ENCODE measurements at places on chromosomes 7 and 10.
A peak's percentile ranks its signal among the peaks of the same experiment; 100 is the strongest.

GRCh38 chr7:45701701-45702510 is 127.7 kb downstream of the ADCY1 start:
- no peak for DNase-seq

DNA sequence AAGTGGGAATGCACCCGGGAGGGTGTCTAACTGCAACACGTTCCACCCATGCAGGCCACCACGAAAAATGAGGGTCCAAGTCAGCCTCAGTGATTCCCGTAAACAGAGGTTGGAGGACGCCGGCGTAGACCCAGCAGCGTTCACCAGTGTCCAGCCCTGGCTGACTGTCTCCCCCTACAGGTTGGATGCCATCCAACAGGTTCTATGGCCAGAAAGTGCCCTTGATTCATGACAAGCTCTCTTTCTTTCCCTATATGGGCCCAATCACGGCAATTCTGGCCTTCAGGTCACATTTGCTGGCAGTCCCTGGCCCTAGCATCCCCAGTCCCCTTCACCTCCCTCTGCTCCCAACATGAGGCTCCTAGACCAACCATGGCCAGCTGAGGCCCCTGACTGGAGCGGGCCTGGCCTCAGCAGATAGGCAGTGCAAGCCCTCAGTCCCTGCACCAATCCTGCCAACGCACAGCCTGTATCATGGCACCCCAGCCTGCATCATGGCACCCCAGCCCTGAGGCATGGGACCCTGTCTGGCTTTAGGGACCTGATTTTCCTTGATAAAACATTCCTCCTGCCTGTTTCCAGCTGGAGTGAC is 227.4 kb downstream of the GRID1 start:
- DNase-seq = peak; percentile 38

DNA sequence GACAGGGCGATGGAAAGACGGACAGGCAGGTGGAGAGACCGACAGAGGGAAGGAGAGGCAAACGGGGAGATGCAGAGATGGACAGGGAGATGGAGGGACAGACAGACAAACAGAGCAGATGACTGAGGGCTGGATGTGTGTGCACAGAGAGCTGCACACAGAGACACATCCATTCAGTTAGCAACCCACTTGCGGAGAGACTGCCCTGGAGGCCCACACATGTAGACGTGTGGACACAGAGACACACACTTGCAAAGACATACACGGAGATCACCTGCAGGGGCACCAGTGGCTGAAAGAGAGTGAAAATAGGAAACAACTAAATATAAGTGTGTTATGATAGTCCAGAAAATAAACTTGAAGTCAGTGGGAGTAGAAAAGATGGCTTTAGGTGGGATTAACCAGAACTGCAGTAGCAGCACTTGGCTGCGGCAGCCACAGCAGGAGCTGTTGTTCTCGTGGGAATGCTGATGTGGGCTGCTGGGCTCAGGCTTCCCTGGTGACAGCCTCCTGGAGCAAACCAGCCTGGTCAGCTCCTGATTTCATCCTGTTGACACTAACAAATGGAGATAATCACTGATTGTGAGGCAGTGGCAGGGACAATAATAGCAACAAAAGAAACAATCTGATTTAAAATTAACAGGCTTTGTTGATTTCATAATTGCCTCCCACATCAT is 134.1 kb downstream of the CCNY start:
- no peak for DNase-seq

- DNase-seq = no peak
These were observed 69.8 kb downstream of the MAD1L1 start for GRCh38 chr7:2162959-2163358.

DNA sequence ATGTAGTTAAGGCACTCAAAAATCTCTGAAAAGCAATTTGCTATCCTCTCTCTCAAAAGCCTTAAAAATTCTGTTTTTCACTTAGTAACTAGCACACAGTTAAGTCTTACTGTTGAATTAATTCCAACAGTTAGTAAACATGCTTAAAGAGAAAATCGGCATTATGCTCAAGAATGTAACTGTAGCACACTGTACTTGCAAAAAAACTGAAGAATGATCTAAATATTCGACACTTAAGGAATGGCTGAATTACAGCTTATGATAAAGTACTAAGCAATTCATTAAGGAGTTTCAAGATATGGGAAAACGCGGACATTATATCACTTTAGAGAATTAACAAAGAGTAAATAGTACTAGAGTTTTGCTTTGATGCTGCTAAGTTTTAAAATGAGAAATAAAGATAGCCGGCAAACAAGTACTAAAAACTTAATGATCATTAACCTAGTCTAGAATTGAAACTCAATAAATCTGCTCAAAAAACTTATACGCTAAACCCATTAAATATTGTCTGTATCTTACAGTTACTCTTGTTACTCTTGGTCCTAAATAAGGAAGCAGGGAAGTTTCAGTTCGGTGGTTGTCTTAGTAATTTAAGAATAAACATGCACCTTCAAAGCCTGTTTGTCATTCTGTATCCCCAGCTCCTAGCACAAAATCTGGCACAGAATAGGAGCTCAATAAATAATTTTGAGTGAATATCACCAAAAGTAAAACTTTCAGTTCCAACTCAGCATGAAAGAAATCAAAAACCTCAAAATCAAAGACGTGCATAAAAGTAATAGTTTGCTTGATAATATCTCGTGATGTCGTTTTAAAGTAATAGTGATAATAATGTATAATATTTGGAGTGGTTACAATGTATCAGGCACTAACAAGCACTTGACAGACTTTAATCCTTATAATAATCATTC is 1.2 kb downstream of the TRDMT1 start:
- DNase-seq = peak; percentile 16

DNA sequence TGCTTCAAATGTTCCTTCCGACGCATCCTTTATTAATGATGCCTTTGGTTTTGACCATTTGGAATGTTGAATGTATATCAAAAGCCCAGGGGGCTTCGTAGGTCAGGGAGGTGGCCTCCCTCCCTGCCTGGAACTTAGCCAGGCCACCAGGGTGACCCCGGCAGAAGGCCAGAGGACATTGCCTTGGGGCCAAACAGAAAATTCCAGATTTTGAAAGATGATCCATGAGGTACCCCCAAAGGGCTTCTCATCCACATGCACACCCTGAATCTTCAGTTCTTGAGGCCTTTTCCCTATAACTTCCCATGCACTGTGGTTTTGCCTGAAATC is 171.7 kb downstream of the ADAM12 start:
- DNase-seq = no peak

DNA sequence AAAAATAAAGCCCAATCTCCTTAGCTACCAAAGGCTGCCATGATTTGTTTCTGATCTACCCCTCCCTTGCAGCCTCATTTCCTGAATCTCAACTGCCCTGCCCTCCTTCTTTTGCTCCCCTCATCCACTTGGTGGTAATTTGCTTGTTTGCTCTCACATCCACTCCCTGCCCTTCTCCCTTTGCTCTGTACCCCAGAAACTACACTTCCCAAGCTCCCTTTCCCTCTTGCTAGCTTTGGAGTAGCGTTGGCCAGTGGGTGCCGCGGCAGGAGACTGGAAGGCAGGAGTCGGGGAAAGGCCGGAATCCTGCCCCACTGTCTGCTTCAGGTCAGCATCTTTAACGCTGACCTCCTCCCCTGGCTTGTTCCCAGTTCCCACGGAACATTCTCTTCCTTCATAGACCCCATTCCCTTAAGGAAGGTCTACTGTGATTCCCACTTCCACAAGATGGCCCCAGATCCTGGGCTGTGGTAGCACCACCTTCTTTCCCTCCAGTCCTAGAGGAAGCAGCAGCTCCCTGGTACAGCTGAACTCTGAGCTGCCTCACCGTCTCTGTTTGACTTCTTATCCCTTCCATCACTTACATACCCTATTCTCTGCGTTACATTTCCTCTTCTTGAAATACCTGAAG is 79.1 kb downstream of the PIK3CG start:
- no peak for DNase-seq

DNA sequence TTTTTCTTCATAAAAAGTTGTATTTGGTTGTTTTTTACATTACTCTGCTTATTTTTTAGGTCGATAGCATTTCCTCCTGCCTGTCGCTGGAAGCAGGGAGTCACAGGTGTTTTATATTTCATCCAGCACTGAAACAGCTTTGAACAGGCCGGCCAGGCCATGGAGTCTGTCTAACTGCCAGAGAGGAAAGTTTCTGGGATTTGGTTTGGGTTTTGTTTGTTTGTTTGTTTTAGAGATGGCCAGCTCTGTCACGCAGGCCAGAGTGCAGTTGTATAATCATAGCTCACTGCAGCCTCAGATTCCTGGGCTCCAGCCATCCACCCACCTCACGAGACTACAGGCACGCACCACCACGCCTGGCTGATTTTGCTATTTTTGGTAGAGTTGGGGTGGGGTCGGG is 23.4 kb downstream of the PROSER2 start:
- DNase-seq = no peak

All from putamen (tissue), 1 donor.